Activated gamma-delta T cell treated with anti-CD3 and anti-CD28 coated beads, Interleukin-2, amount 50 U/mL, for 16 hours (primary cell): ENCODE measurements at places on chromosomes 2 and 18.

DNA sequence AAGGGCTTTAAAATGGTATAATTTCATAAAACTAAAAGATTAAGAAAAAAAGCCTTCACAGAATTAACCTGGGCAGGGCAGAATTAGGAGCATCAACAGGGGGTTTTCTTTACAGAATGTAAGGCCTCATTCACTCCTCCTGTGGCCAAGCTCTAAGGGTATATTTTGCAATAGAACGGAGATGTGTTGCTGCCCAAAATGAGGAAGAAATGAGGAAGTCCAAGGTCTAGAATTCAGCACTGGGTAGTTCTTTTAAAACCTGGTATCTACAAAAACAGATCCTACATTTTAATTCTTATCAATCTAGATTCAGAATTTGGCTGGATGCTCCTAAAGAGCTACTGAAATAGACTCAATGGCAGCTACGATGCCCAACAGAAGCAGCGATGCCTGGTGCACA lies 101.8 kb downstream of the AKAIN1 start:
- no peak for DNase-seq

DNA sequence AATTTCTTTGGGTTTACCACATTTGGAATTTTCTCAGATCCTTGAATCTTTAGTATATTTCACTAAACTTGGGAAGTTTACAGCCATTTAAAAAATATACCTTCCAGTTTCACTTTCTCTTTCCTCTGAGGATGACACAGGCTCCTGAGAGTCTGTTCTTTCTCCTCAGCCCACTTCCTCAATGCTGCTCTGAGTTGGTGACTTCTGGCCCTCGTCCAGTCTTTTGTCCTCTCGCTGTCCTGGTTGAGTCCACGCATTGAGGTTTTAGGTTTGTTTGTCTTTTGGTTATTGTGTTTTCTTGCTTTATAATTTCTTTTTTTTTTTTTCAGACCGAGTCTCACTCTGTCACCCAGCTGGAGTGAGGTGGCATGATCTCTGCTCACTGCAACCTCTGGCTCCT lies 40.7 kb upstream of the GALR1 start:
- peak; percentile 21 for DNase-seq

DNA sequence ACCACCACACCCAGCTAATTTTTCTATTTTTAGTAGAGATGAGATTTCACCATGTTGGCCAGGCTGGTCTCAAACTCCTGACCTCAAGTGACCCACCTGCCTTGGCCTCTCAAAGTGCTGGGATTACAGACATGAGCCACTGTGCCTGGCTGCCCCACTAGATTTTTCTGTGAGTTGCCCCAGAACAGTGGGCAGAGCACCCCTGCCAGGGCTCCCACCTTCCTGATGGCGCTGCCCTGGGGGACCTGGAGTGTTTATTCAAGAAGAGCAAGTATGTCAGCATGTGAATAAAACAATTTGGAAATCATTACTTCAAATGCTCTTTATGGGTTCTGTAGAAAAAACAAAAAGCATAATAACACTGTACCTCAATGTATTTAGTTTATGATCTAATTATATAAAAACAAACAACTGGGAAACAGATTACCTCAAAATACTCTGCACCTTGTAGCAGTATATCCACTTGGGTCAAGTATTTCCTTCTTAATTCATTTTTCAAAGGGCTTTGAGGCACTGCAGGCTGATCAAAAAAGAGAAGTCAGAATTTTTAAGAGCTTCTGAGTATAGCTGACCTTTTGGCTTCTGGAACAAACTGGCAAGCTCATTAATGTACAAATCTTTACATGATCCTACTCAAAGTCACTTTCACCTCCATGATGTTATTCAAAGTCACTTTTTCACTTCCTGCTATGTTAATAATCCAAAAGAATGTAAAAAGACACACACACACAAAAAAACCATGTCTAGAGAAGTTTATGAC lies 8.9 kb downstream of the HJURP start:
- DNase-seq = no peak

DNA sequence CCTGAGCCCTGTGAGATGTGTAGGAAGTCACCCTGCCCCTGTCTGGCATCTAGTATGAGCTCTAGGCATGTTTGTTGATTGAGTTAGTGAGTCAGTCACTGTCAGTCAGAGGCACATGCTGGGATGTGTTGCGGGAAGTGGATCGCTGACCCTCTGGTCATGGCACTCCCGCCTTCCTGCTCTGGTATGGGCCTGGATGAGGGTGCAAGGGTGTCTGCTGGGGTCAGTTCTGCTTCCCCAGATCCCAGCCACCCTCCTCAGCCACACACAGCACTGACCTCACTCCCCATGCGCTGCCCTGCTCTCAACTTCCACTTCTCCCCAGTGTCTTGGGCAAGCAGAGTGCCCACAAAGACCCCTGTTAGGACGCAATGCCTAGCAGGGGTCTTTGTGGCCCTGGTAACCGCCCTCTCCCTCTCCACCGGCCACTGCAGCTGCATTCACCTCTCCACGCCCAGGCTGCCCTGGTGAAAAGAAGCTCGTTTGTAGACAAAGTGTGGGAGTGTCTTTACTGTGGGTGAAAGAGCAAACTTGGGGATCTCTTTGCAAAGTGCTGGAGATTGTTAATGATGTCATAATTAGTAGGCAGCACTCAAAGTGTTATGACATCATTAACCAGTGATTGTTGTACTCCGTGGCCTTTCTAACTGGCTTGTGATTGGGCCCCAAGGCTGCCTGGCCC lies 252.1 kb downstream of the LDLRAD4 start:
- DNase-seq = no peak

DNA sequence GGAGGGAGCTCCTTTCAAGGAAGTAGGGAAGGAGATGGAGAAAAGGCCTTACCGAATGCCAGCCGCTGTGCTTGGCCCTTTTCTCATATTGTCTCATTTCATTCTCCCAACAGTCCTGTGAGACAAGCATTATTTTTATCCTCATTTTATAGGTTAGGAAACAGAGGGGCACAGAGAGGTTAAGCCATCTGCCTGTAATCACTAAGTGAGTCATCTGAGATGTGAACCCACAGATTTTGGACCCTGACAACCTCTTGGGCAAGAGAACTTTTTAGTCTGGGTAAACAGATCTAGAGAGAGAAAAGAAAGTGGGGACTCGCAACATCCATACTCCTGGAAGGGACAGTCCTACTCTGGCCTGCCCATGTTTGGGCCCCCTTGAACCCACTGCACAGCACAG lies 91.7 kb upstream of the LCLAT1 start:
- no peak for DNase-seq

GRCh38 chr2:67268797-67269196 lies 128.3 kb upstream of the ETAA1 start:
- no peak for DNase-seq

DNA sequence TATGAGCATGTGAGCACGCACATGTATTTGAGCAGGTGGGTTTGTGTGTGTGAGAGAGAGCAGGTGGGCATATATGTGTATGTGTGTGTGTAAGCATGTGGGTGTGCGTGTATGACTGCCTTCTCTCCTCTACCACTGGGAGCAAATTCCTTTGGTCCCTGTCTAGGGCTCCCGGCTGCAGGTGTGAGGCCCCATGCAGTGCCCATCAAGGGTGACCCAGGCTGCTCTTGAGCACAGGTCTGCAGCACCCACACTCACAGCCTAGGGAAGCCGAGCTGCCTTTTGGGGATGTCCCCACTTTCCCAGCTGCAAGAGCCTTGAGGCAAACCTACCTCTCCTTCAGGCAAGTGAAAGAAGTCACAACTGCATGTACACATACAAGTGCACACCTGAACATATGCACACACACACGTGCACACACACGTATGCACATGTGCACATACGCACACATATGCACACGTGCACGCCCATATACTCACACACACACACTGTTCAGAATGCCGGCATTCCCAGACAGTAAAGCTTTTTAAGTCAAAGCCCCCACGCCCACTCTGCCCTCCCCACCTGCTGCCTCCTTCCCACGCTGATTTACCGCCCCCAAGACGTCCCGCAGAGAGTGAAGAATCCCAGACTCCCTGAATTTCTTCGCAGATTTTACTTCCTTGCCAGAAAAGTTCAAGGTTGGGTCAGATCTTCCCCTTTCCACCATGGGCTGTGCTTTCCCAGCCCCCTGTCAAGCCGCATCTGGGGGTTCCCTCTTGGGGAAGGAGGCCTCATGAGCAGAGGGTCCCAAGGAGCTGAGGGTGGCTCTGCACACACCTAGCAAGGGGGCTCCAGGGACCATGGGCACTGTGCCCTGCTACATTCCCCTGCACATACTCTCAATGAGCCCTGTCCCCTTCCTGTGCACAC lies 170.6 kb downstream of the TWIST2 start:
- DNase-seq = no peak

DNA sequence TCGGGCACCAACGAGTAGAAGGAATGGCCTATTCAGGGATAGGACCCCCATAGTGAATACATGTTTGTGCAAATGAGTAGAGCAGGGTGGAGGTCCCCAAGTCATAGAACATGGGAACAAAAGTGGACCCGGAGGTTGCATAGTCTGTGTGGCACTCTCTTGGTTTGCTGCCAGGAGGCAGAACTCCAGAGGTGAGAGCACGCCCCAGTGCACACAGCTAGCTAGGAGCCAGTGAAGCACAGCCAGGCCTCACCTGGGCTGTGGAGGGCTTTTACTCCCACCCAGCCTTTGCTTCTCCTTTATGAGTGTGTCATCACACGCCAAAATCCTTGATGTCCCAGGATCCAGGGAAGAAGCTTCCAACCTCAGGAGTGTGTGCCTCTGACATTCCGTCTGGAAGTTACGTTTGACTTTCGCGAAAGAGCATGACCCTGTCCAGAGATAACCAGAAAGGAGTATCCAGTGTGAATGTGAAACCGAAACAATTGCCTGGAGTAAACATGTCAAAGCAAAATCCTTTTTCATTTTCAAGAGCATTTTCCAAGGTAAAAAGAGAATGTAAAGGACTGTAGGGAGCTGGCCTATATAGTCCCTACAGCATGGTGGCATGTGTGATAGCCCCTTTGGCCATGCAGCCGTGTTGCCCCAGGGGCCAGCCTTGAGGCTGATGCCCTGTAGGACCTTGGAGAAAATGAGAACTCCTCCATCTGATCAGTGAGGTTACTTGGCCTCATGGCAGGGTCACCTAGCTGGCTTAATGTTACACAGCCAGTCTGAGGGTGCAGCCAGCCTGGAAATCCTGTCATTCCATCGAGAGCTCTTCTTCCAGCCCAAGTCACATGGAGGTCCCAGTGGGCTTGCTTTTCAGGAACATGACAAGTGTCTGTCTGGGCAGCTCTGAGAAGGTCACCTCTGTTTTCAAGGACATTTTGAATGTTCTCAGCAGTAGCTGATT lies 8.8 kb downstream of the TRIB2 start:
- no peak for DNase-seq

DNA sequence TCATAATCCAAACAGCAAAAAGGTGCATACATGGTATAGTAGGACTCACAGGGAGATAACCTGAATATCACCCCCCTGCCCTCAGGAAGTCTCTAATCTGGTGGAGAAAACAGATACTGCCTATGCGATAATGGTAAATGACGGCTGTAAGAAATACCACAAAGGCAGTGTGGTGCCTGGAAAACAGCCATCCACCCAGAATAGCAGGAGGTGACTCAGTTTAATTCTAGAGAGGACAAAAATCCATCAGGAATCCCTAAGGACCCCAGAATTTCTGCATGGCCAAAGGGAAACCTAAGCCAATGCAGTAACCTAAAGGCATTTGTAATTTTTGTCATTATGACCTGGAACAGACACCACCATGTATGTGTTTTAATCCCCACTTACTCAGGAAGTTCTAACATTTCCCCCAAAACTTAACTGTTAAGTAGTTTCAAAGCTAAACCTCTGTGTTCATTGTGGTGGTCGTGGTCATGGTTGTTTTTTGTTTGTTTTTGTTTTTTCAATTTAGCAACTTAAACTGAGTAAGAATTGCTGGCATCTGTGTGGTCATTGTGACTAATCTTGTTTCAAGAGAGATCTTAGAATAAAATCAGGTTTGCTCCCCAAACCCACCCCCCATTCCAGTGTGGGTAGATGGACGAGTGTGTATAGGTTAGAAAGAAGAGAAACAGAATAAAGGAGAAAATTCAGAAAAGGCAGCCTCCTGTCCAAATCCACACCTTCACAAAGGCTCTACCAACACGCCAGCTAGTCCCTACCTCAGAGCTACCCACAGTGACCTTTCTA lies 121.5 kb upstream of the CDCA7 start:
- no peak for DNase-seq

DNA sequence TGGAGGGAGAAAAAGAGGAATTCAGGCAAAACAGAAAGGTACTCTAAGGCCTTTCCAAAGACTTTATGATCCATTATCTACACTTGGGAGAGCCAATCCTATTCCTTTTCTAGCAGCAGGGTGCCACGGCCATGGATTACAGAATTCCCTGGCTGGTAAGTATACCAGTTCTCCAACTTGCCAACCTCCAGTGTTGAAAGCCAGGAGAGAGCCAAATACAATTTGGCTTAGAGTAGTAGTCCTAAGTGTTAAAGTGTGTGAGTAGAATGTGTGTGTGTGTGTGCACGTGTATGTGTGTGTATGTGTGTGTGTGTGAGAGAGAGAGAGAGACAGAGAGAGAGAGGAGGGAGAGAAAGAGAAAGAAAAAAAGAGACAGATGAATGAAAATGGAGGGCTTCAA lies 43.3 kb downstream of the WDPCP start:
- no peak for DNase-seq

- no peak for DNase-seq
Measured at GRCh38 chr18:37306432-37306831, 259.2 kb downstream of the CELF4 start.

- peak; percentile 36 for DNase-seq
Measured at GRCh38 chr18:76709659-76710645, 112.4 kb upstream of the ZNF236 start.

- DNase-seq = no peak
Measured at GRCh38 chr2:104786821-104787220, 67.1 kb upstream of the POU3F3 start.

GRCh38 chr2:103896182-103896581 lies 957.7 kb upstream of the POU3F3 start:
- no peak for DNase-seq

- DNase-seq = no peak
Measured at GRCh38 chr2:211611061-211611518, 927.5 kb downstream of the ERBB4 start.

GRCh38 chr18:58128381-58129374 lies 84.7 kb downstream of the NEDD4L start:
- DNase-seq = no peak
